ENCODE measurements at places on chromosomes 12 and 14.
A peak's percentile ranks its signal among the peaks of the same experiment; 100 is the strongest.

DNA sequence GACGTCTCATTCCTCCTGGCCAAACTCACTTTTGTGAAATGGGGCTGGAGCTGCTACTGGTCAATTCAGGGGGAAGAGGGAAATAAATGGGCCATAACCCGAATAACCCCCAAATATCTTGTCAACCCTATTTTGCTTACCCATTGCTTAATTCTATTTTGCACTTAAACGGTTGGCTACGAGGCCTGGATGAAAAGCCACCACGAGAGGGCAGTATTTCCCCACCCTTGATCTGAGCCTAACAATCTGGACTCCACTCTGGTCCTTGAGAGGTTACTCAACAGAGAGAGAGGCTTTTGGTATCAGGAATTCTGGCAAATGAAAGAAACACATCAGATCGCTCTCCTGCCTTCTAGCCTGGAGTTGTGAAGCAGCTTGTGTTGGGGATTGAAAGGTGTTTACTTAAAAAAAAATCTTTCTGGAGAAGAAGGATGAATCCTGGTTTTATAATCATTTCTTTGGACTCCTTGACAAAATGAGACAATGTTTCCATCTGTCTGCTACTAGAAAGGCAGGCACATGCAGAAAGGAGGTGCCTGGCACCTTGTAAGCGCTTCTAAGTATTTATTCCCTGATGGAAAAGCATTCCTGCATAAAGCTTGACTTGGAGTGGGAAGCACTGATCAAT, 22.4 kb upstream of the FBXO21 start:
- peak; percentile 35 for DNase-seq

DNA sequence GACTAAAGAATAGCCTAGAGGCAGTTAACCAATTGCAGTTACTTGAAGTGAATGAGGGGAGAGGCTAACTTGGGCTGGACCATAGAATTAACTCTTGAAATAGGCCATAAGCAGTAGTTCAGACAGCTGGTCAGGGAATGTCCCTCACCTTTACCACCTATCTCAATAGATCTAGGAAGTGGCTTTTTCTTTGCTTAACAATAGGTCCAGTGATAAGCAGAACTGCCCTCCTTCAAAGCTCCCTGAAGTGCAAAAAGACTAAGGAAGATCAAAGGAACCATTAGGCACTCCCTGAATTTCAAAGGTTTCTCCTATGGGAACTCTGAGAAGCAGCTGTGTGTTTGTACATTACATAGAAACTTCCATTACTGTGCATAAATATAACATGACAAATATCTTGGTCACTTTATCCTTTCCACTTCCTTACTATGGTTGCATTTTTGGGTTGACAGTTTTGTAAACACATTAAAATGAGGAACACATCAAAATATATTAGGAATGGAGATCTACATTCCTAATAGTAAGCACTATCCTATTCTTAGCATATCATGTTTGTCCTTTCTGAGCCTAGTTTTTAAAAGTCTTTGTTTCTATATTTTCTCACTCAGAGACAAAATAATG, 7.2 kb upstream of the NAA30 start:
- DNase-seq = no peak

- DNase-seq = no peak
Observed at GRCh38 chr14:22384167-22384549, 204.9 kb downstream of the DAD1 start.

DNA sequence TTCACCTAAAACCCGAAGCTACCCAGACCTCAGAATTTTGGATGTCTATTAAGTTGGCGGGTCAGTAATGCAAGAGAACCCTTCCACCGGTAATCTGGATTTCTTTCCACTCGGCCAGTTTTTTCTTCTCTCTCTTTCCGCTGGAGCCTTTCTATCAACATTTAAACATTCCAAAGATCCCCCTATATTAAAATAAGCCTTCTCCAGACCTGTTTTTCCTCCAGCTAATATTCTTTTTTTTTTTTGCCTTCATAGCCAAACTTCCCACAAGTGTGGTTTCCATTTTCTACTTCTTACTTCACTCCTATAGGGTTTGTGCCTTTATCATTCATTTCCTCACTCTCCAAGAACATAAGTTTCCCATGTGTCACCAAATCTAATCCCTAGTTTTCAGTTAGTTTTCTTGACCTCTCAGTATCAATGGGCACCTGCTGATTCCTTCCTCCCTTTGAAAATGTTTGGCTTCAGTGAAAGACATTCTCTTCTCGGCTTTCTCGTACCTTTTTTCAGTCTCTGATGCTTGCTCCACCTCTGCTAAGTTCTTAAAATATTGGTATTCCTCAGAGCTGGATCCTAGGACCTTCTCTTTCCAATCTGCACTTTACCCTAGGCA, 583 bp upstream of the SDR39U1 start:
- DNase-seq = no peak

DNA sequence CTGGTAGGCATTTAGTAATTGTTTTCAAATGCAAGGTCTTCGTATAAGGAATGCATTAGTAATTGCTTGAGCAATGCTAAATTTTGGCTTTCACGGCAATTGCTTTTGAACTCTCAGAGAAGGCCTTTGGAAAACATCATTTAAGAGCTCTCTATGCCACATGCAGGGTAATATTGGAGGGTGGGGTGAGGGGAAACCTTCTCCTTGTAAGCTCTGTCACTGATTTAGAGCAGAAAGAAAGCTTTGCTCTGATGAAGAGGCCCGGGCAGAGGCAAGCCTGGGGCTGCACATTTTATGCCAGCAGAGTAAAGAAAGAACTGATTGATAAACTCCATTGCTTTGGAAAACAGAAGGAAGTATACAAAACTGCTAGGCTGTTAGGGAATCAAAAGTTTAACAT, 70.9 kb downstream of the TRIM9 start:
- no peak for DNase-seq

- DNase-seq = no peak
Observed at GRCh38 chr12:72178871-72179270, 93.3 kb upstream of the TRHDE start.

GRCh38 chr12:82524641-82525040, 162.1 kb upstream of the TMTC2 start:
- DNase-seq = no peak

- DNase-seq = no peak
Observed at GRCh38 chr14:69493038-69493437, 8.5 kb downstream of the PLEKHD1 start.

- DNase-seq = no peak
Observed at GRCh38 chr12:103947871-103948555, 17.7 kb upstream of the TDG start.

- DNase-seq = no peak
Observed at GRCh38 chr14:105773584-105773983, 247.2 kb downstream of the TMEM121 start.
